ENCODE measurements at places on chromosomes 3 and 15.

- DNase-seq = no peak
Measured at GRCh38 chr15:60898896-60899295, 330.2 kb downstream of the RORA start.

DNA sequence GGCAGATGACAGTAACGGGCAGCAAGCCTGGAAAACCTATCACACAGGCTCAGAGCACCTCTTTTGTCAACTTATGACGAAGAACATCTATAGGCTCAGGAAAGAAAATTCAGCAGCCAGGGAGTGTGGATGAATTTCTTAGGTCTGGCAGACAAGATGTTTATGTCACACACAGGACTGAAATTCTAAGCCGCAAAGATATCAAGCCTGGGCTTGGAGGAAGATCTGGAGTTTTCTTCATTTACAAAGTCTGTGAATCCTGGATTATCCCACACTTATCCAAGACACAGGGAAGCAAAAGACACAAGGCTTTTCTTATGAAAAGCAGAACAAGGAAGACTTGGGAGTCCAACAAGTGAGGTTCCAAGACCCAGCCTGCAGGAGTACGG, 23.4 kb upstream of the CHCHD6 start:
- DNase-seq = no peak

DNA sequence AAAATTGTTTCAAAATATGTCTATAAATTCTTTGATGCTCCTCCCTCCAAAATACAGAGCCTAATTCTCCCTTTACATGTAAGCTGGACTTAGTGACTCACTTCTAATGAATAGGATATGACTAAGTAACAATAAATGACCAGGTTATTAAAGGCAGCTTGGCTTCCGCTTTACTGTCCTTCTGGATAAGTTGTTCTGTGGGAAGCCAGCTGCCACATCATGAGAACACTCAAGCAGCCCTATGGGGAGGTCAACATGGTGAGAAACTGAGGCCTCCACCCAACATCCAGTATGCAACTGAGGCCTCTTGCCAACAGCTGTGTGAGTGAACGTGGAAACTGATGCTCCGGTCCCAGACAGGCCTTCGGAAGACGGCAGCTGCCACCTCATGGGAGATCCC, 247.3 kb upstream of the CHRM5 start:
- no peak for DNase-seq

DNA sequence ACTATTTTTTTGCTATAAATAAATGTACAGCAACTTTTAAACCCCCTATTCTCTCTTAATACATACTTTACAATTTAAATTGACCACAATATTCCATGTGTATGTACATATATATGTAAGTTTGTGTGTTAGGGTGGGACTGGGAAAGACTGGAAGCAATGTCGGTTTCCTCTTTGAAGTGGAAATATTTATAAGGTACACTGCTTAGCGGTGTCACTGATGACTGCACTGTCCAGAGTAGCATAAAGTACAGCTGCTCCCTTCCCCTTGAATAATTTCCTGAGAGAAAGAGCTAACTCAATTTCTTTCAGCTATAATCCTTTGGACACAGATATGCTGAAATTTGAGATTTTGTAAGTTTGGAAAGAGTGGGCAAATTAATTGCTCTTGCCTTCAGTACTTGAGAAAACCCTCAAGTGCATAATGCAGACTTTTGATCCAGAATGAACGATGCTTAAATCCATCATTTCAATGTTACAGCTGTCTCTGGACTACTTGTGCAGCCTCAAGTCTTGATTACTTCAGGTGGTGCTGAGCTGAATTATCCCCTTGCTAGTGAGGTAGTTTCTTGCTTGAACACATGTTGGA, 267.0 kb upstream of the CFAP20DC start:
- no peak for DNase-seq

GRCh38 chr3:150936693-150937092, 31.5 kb upstream of the MINDY4B start:
- no peak for DNase-seq

GRCh38 chr15:72722071-72722696, 36.2 kb downstream of the BBS4 start:
- peak; percentile 33 for DNase-seq

GRCh38 chr3:193897731-193898180, 238.2 kb upstream of the HES1 start:
- DNase-seq = no peak

- DNase-seq = no peak
Measured at GRCh38 chr15:98889930-98890695, 117.5 kb downstream of the PGPEP1L start.

- DNase-seq = no peak
Measured at GRCh38 chr3:81713031-81713430, 48.4 kb downstream of the GBE1 start.
